ENCODE measurements at places on chromosomes 7 and 10. TPM values are rescaled to one million over a fixed set of nuclear protein-coding genes. Genes with fewer than 3 reads are reported as not detected.

GRCh38 chr10:104639590-104640338 is 1.3 kb upstream of the SORCS3 start:
- DNase-seq = no peak

- no peak for DNase-seq
Observed at GRCh38 chr10:29495366-29495765, 139.4 kb downstream of the SVIL start.

DNA sequence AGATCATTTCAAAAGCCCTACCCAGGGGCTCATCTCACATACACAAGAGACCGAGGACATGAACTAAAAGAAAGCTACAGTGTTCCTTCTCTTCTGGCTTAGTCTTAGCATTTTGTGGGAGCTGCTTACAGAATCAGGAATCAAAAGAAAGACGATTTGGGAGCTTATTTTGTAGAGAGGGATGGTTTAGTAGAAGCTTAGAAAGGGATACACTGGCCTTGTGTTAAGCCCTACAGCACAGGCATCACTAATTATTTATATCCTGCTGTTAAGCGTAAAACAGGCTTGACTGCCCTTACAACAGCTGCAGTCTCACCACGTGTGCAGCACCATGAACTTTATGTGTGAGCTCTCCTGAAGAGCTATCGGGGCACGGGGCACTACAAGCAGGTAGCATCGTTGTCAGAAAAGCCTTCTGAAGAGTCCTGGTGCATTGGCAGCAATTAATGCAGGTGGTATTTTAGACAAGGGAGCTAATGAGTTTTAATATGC is 798.3 kb downstream of the NXPH1 start:
- no peak for DNase-seq

DNA sequence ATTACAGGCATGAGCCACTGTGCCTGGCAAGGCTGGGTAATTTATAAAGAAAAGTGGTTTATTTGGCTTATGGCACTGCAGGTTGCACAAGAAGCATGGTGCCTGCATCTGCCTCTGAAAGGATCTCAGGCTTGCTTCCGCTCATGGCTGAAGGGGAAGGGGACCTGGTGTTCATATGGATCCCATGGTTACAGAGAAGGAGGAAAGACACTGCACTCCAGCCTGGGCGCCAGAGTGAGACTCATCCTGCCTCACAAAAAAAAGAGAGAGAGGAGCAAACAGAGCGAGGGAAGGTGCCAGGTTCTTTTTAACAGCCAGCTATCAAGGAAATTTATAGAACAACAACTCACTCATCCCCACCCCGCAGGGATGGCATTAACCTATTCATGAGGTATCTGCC is 36.2 kb downstream of the HIP1 start:
- DNase-seq = no peak

GRCh38 chr10:50577681-50578350 is 45.9 kb downstream of the SGMS1 start:
- DNase-seq = peak; percentile 40

GRCh38 chr10:10235003-10235402 is 782.7 kb upstream of the CELF2 start:
- DNase-seq = no peak

The DNAJC12 gene
- total RNA-seq = 0.76 TPM

- DNase-seq = no peak
Observed at GRCh38 chr7:85535974-85536729, 349.3 kb upstream of the SEMA3D start.

DNA sequence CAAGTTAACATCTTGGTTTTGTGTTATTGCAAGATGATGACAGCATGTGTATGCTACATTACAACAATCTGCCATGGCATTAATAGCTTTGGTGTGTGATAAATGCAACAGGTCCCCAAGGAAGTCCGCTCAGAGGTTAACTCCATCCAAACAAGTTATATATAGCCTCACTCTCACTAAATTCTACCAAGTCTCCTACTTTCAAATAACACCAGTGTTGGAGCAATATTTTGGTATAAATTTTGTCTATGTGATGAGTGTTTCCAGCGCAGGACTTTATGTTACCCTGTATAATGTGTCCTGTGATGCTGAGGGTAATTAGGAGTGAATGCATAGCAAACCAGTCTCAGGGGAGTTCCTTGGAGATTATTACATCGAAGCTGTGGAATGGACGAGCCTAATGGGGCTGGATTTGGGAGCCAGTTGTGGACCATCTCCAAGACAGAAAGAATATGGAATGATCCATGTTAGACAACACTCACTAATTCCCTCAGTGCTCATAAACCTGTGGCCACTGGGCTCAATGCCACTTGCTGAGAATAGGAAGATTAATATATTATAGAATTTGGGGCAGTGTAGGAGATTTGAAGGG is 127.6 kb upstream of the CXCL12 start:
- no peak for DNase-seq

- DNase-seq = peak; percentile 29
Observed at GRCh38 chr10:75744261-75744660, 312.8 kb downstream of the LRMDA start.

The PTTG1IP2 gene
- total RNA-seq = not detected

GRCh38 chr10:123413353-123413752 is 252.8 kb upstream of the GPR26 start:
- DNase-seq = no peak

DNA sequence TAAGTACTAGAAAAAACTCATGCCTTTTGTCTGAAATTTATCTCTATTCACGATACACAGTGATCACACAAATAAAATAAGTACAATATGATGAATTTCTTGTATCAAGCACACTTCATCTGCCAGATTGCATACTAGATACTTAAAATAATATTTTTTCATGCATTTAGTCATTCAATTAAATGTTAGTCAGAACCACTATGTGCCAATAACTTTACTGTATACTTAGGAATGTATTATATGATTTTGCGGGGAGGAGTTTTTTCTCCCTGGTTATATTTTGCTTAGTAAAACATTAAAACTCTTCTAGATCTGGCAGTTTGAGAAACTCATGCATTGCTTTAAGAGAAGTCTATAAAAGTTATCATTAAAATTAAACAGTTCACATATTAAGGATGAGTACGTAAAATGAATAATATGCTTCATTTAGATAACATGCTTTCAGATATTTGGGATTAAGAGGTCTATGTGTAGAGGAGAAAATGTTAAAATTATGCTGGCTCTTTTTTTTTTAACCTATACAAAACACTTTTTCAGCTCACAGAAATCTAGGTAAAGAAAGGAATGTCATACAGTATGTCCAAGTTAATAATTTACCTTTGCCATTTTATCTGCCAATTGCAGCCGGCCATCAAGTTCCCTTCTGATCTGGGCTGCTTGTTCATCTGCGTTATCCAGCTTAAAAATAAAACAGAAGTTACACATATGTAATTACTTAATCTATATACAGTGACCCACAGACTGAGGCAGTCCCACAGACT is 70.1 kb downstream of the RNF133 start:
- DNase-seq = peak; percentile 5

- peak; percentile 54 for DNase-seq
Observed at GRCh38 chr10:102918817-102919245, 737 bp downstream of the CNNM2 start.

DNA sequence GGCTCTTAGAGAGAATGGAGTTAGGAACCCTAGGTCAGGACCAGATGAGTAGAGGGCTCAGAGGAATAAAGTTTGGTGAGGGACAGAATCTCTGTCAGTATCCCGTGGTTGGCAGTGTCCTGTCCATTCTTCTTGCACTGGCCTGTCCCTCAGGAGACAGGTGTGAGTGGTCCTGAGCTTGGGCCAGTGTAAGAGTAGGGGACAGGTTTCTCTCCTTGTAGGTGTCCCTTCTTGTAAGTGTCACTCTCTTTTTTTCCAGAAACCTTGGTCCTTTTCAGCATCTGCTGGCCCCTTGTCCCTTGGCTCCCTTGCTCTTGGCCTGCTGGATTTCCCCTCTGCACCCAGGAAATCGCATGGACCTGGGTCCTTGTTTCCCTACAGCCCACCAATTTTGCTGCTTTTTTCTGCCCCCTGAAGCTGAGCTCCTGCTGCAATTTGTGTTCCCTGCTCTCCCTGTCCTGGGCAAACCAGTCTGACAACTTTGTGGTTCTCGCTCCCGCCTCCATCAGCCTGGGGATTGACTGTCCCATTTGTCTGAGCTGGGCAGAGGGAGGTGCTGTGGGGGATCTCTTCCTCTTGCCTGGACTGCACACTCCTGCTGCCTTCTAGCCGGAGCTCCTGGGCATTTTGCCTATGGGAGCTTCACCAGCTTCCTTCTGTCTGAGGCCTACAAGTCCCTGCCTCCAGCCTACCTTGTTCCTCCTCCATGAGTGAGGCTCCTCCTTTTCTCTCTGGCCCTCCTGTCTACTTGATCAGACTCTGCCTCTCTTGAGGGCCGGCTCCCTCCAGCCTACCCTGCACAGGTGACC is 6.5 kb downstream of the TSPAN14 start:
- peak; percentile 54 for DNase-seq

DNA sequence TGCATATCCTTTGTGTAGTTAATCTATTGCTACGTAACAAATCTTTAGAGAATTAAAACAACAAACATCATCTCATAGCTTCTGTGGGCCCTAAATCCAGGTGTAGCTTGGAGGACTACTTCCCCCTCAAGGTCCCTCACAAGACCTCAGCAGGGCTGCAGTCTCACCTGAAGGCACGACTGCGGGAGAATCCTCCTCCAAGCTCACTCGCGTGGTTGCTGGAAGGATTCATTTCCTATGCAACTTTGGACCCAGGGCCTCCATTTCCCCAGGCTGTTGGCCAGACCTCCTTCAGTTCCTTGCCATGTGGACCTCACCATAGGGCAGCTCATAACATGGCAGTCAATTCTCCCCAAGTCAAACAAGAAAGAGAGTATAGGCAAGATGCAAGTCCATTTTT is 140.4 kb downstream of the OAT start:
- DNase-seq = no peak

The FAM24B gene
- total RNA-seq = 3.3 TPM

GRCh38 chr10:95820363-95820762 is 64.4 kb downstream of the ENTPD1 start:
- no peak for DNase-seq

The TMEM139 gene
- not detected for total RNA-seq

The GPC2 gene
- 0.22 TPM for total RNA-seq

DNA sequence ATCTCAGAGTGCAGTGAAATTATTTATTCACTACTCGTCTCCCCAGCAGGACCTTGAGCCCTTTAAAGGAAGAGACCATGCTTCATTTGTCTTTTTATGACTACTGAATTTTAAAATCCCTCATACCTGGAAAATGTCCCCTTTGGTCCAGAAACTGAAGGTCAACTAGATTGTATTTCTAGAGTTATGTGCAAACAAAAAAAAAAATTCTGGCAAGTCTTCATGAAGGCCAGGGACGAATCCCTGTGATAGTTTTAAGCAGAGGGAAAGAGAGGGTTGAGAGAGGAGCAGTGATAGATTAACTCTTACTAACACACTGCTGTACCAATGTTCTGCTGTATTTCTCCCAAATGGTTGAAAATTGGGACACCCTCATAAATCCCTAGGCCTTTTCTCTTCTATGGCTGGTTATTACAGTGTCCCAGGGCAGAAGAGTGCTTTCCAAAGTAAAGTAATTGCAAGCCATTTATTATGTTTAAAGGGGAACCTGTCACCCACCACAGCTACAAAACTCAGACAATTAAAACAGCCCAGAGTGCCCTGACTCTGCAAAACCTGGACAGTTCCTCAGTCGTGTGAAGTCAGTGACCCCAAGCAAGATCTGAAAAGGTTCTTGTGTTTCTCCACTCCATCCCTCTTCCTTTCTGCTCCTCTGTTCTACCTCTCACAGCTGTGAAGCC is 182.8 kb upstream of the AOAH start:
- DNase-seq = no peak

DNA sequence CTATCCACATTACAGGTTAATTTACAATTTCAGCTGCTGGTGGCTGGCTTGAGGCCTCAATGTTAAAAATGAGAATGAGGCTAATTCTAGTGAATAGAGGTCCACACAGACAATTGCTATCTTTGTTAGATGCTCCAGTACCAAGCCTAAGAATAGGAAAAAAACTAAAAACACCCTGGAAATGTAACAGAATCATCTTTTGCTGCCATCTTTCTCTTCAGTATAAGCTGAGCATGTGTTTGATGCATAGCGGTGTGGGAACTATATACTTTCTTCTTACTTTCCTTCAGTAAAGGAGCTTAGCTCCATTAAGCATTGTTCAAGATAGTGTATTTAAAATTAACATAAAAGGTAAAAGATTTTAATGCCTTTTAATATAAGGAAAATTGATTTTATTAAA is 5.6 kb downstream of the TMEM229A start:
- no peak for DNase-seq

The YAE1 gene
- total RNA-seq = 21.8 TPM

GRCh38 chr7:10973942-10974911 is 555 bp downstream of the PHF14 start:
- DNase-seq = peak; percentile 74

DNA sequence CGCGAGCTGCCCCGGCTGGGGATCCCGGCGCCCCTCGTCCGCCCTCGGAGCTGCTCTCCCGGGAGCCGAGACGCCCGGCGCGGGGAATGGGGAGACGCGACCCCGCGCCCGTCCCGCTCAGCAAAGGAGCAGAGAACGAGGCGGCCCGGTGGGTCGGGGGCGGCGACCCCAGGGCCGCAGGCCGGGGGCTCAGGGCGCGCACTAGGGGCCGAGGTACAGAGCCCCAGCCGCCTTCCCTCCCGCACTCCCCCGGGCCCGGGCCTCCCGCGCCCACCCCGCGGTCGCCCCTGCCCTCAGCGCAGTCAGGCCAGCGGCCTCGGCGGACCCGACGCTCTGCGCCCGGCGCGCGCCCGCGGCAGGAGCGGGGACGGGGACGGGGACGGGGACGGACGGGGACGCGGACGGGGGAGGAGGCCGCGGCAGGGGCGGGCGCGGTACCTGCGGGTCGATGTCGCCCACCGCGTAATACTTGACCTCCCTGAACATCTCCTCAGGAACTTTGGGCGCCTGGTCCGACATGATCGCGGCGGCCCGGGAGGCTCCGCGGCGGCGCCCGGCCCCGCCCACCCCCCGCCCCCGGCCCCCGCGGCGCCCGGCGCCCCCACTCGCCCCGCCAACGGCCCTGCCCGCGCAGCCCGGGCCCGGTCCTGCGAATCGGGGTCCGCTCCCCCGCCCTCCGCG is 373 bp downstream of the PAXIP1 start:
- peak; percentile 64 for DNase-seq

The UPK3B gene
- total RNA-seq = 0.11 TPM

GRCh38 chr7:22220941-22221340 is 136.0 kb downstream of the RAPGEF5 start:
- no peak for DNase-seq

GRCh38 chr7:98281757-98282606 is 496 bp downstream of the BRI3 start:
- peak; percentile 56 for DNase-seq

The NRCAM gene
- total RNA-seq = 11.0 TPM

GRCh38 chr10:62023329-62023728 is 121.8 kb downstream of the ARID5B start:
- no peak for DNase-seq

GRCh38 chr10:51010977-51011376 is 63.3 kb upstream of the PRKG1 start:
- DNase-seq = peak; percentile 62

All from GM23248 (cell line).